ENCODE measurements at places on chromosomes 1 and 21.

DNA sequence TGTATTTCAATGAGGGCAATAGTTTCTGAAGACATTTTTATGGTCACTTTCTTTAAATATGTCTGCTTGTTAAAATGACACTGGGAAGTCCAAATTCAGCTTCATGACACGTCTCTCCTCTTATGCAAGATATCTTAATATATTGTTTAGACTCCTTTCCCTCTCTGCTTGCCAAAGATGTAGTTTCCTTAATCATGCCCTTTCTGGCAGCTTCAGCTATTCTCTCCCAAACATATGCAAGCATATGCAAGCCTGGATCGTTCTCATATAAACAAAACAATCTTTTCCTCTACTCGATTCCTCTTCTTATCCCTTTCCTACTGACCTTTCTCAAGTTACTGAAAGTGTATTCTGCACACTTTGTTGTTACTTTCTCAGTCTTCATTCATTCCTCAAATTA, 372.2 kb downstream of the PTBP2 start:
- DNase-seq = no peak

GRCh38 chr1:5717031-5717682, 275.1 kb downstream of the NPHP4 start:
- no peak for DNase-seq

GRCh38 chr1:5713101-5714010, 278.9 kb downstream of the NPHP4 start:
- no peak for DNase-seq

DNA sequence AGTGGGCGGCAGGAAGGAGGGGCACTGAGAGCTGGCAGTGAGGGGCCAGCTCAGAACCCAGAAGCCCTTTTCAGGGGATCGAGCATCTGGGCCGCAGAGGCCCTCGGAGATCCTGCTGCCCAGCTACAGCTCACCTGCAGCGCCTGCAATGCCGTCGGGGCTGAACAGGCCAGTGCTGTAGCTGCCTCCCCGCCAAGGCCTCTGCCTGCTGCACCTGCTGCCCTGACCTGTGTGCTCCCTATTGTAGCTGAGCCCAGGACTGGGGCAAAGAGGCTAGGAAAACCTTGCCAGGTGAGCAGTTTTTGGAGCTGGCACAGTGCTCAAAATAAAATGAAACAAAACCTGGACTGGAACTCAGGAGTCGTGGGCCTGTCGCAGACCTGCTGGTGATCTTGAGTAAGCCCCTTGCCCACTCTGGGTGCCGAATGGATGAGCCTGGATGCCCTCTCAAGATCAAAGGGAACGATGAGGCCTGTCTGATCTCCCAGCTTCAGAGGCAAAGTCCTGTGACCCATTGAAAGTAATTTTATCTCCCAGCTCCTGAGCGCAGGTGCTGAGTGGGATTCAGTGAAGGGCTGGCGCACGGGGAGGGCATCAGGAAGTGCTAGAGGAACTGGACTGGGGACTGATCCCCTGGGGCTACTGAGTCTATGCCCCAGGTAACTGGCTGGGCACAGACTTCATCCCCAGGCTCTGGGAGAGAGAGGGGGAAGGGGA, 154.6 kb downstream of the FOXD2 start:
- DNase-seq = no peak

GRCh38 chr1:52436817-52437216, 32.4 kb downstream of the PRPF38A start:
- no peak for DNase-seq

Measured in AG08396 (cell line).